ENCODE measurements at places on chromosomes 11 and 22.

DNA sequence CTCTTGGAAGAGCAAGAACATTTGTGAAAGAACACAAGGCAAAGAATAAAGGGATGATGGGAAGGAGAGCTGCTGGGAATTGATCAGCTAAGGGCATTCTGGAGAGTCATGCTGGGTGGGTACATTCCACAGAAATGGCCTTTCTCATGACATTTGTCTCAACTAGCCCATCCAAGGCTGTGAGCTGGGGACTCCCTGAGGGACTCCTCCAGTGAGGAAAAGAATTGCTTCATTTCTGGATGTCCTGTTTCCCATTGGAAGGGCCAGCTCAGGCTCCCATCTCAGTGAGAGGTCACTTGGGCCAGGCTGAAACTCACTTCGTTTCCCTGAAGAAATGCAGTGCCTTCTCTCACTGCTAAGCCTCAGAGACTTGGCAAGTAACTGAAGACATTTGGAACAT, 106.8 kb downstream of the CD44 start:
- no peak for DNase-seq

- DNase-seq, result no peak
Measured at GRCh38 chr11:28461338-28461737, 353.1 kb downstream of the METTL15 start.

- no peak for DNase-seq
Measured at GRCh38 chr11:100640646-100641045, 46.4 kb upstream of the ARHGAP42 start.

- DNase-seq, result no peak
Measured at GRCh38 chr11:13786688-13787087, 118.2 kb downstream of the FAR1 start.

- no peak for DNase-seq
Measured at GRCh38 chr11:73347067-73347466, 29.1 kb upstream of the RELT start.

DNA sequence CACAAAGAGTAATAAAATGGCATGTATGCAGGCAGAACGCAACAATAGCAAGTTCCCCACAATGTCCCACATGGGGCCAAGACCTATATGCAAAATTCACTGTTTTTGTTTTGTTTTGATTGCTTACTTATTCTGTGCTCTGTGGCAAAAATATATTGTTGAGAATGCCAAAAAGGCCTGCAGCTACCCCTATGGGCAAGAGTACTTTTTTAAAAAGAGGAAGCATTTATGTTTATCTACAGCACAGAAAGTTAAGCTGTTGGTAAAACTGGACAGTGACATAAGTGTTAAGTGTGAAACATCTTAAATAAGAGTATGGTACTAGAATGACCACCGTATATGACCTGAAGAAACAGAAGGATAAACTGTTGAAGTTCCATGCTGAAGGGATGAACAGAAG, 301.9 kb upstream of the ZC3H12C start:
- DNase-seq, result no peak

- no peak for DNase-seq
Measured at GRCh38 chr11:13834463-13834862, 128.1 kb upstream of the SPON1 start.

GRCh38 chr11:95088946-95089619, 563 bp upstream of the ENDOD1 start:
- DNase-seq, result peak; percentile 9

DNA sequence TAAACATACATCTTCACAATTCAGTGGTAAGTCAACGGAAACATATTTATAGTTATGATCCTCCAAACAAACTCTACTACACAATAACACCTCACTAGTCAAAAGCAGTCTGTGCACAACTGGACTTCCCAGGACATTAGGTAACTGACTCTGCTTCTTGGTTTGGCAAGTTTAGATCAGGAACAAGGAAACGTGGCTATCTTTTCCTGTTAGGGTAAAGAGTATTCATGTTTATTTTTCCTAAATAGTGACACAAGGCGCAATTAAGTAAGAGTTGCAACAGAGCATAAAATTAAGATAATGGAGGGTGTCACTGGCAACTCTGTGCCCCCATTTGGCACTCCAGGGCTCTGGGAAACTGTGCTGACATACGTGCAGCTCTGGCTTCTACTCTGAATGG, 70.2 kb upstream of the TP53AIP1 start:
- DNase-seq, result no peak

DNA sequence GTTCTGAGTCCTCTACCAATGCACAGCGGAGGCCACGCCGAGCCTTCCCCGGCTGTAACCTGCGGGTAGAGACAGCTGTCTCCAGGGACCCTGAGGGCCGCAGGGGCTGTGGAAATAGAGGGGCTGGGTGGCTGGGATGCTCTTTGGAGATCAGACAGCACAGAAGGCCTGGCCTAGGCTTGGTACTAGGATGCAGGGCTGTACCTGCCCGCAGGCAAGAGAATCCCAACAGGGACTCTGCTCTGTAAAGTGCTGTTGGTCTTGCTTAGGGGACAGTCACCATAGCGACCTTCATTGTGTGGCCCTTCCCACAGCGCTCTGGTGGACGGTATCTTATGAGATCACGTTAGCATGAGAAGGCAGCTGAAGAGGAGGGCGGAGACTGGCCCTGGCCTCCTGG, 11.3 kb upstream of the KCNJ5 start:
- no peak for DNase-seq

DNA sequence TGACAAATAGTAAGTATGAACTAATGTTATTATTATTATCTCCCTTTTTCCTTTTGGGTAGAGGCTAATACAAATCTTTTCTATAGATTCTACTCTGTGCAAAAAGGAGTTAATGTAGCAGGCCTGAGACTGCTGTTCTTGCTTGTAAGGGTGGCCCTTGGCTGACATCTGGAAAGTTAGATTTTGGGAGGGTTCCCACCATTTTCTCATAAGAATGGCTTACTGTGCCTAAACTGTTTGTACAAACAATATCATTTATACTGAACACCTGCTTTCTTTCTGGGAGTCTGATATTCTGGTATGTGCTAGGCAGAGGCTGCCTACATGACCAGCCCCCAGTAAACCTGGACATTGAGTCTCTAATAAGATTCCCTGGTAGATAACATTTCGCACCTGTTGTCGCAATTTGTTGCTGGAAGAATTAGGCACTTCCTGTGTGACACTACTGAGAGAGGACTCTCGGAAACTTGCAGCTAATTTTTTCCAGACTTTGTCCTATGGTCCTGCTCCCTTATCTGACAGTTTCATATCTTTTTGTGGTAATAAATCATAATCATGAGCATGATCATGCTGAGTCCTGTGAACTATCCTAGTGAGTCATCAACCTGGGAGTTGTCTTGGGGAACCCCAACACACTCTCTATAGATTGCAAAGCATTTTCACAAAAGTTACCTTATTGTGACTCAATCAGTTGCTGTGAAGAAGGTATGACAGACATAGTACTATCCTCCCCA, 257.7 kb upstream of the CCDC90B start:
- no peak for DNase-seq

DNA sequence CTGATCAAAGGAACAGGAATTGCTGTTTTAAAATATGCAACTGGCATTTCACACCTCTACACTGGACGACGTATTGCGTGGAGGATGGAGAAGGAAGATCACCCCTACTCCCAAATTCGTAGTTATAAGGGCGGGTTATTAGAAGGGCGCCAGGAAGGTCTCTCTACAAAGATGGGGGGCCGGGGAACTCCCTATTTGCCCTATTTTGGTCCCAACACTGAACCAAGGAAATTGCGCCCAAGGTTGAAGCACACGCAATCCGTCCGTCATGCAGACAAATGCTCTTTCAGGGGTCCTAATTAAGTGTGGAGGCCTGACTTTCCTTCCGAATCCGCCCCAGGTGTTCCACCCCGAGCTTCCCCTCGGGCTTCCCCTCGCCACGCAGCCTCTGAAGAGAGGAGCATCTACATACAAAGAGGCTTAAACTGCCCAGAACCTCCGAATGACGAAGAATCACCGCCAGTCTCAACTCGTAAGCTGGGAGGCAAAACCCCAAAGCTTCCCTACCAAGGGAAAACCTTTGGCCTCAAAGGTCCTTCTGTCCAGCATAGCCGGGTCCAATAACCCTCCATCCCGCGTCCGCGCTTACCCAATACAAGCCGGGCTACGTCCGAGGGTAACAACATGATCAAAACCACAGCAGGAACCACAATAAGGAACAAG, 396 bp downstream of the NPAT start:
- peak; percentile 61 for DNase-seq

DNA sequence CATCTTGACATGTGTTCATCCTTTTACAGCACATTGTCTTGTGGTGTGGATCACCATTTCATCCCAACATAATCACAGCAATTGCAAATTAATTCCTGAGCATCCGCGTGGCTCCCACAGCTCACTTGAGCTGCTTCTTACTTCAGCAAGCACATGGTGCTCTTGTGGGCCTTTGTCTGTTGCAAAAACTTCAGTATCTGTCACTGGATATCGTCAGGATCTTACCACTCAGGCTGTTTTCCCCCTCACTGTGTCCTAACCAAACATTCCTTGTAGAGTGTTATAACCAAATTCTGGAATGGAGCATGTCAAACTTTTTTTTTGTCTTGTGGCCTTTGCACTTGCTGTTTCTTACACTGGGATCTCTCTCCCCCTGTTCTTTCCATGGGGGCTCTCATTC, 683.1 kb upstream of the ARHGAP42 start:
- no peak for DNase-seq

GRCh38 chr11:42175203-42175602, 715.8 kb upstream of the LRRC4C start:
- DNase-seq, result no peak

GRCh38 chr11:10918698-10919097, 60.8 kb upstream of the ZBED5 start:
- peak; percentile 11 for DNase-seq

- no peak for DNase-seq
Measured at GRCh38 chr22:45686004-45686403, 14.4 kb downstream of the ATXN10 start.

DNA sequence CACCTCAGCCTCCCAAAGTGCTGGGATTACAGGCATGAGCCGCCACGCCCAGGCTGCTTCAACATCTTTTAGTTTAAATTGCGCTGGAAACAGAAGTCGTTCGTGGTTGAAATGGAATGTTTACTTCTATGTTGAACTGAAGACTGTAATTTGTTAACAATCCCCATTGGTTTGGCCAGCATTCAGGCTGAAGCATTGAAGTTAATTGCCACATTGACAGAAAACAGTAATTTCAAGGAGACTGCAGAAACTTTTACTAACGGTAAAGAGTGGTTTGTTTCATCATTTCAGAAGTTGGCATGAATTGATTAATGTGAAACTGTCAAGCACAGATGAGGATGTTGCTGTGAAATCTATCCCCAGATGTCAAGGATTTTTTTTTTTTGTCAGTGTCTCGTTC, 14.2 kb downstream of the AP5B1 start:
- DNase-seq, result no peak

- no peak for DNase-seq
Measured at GRCh38 chr22:31431950-31432349, 32.5 kb downstream of the DRG1 start.

DNA sequence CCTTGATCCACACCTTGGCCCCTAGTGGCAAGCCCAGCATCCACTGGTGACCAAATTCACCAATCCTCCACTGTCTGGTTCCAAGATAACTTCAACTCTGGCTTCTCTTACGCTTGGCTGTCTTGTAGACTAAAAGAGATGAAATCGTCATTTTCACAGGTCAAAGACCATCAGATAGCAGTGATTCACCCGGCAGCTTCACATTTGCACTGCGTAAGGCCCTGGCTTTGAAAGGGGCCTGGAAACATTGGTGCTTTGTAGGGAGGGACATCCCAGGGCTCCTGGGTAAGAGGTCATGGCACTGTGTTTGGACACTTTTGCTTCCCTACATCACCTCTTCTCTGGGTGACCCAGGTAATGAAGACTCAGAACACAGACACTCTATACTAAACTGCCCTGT, 30.1 kb upstream of the FADD start:
- no peak for DNase-seq

DNA sequence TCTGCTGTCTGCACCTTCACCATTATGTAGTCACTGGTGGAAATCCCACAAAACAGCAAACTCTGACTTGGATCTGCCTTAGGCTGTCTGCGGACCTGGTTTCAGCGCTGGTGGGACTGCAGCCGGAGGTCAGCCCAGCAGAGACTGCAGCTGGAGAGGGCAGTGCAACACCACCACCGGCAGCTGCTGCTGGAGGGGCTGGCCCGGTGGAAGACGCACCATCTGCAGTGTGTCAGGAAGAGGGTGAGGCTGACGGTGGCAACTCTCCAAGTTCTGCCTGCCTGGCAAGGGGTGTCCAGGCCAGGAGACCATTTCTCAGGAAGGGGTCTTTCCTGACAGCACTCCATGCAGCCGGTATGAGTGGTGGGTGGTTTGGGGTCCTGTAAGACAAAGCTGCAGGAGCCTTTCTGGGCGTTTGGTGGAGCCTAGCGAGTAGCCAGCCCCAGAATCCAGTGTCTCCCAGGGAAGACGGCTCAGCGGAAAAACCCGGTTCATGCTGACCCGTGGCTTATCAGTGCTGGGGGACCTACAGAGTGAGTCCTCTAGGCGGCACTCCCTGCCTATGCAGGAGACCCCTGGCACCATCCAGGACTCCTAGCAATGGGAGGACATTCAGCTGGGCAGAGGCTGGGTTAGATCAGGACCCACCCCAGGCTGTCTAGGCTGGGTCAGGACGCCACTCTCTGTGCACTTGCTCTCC, 50.8 kb downstream of the PISD start:
- no peak for DNase-seq

GRCh38 chr22:34861787-34862186, 204.2 kb upstream of the ISX start:
- no peak for DNase-seq

- DNase-seq, result no peak
Measured at GRCh38 chr11:122803306-122803705, 35.0 kb upstream of the CRTAM start.

GRCh38 chr22:35970616-35971455, 57.8 kb downstream of the RBFOX2 start:
- DNase-seq, result no peak

DNA sequence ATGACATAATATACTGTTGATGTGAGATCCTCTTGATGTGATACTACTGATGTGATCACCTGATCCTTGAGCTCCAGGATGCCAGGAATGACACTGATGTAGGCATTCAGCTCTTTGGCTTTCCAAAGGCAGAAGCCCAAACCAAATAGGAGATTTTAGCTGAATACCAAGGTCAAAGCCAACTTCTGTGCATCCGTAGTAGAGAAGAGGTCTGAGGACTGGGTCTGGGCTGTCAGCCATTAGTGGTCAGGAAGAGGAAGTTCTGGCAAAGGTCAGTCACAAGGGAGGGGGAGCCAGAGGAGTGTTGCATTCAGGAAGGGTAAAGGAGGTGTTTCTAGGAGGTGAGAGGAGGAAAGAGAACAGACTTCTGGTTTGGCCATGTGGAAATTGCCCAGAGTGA, 53.4 kb upstream of the PARVG start:
- DNase-seq, result no peak

DNA sequence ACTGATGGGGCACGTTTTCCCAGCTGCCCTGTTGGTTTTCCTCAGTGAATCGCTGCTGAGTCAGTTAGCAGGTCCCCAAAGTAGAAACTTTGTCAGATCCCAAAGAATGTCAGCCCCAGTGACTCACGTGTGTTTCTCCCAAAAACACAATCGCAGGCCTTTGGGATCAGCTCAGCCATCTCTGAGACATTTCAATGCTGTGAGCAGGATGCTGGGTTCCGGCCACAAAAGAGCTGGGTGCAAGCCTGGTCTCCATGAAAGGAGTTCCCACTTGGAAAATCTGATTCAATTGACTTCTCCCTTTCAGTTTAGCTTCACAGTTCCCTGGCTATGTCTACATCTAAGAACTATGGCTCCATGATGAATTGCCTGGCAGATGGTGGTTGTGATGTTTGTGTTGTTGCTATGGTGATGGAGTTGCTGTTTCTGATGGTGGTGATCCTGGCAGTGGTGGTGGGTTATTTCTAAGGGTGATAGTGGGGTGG, 28.0 kb downstream of the MYEOV start:
- no peak for DNase-seq

All from CD4-positive, alpha-beta T cell treated with Interleukin-1 beta for 1 hour (primary cell).